ENCODE measurements at places on chromosomes 4 and X. TPM values are rescaled to one million over a fixed set of nuclear protein-coding genes. Genes with fewer than 3 reads are reported as not detected.

The SMPX gene
- total RNA-seq: not detected

The FATE1 gene
- not detected for total RNA-seq

The TCEAL6 gene
- total RNA-seq: not detected

The L1CAM gene
- 1.6 TPM for total RNA-seq

The TSPAN7 gene
- total RNA-seq: 3.4 TPM

The RBBP7 gene
- total RNA-seq: 121 TPM

All from airway epithelial cell (primary cell).